ENCODE measurements at places on chromosomes 2 and 18.

- no peak for DNase-seq
These were observed 29.8 kb upstream of the MAL start for GRCh38 chr2:94995553-94996304.

DNA sequence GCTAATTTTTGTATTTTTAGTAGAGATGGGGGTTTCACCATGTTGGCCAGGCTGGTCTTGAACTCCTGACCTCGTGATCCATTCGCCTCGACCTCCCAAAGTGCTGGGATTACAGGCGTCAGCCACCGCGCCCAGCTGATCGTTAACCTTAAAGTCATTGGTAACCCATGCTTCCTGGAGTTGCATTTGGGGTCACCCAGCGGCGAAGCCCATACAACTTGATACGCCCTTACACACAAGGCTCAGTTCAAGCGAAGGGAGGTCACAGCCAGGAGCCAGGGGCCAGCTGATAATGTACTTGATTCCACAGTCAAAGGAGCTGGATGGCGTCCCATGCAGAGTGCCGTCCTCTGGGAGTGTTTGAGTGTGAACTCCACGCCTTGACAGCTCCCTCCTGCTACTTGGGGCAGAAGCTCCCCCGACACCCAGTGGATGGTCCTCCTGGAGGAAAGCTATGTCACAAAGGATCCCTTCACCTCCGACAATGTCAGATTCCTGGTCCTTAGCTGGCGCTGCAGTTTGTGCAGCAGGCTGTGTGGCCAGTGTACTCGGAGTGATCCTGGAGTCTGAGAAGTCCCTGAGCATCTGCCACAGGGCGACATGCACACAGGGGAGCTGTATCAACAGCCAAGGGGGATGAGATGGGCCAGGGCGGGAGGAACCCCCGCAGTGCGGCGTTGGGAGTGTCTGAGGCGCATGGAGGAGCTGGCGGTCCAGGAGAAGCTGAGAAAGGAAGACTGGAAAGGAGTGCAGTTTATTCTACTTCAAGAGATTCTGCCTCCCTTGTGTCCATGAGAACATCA is 7.9 kb downstream of the CLHC1 start:
- no peak for DNase-seq

GRCh38 chr2:227179988-227180685 is 15.7 kb downstream of the COL4A3 start:
- DNase-seq: no peak

GRCh38 chr2:74024216-74024615 is 39.5 kb downstream of the TET3 start:
- no peak for DNase-seq

DNA sequence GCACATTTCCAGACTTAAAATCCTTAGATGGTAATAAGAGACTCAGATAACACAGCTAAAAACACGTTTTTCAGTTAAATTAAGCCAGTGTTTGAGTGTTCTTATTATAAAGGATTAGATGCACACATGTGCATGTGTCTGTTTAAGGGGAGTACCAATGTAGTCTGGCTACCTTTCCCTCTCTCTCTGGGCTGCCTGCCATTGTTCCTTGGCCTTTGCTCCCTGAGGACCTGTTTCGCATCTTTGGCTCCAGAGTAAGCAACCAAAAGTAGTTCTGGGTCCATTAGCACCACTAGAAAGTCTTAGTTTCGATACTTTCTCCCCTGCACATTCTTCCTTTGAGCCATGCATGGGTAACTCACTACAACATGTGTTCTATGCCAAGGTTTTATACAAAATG is 228.3 kb downstream of the TPGS2 start:
- DNase-seq: no peak

GRCh38 chr2:235666213-235666781 is 172.5 kb downstream of the AGAP1 start:
- DNase-seq: peak; percentile 96

GRCh38 chr2:99803846-99804245 is 314.0 kb upstream of the REV1 start:
- no peak for DNase-seq

DNA sequence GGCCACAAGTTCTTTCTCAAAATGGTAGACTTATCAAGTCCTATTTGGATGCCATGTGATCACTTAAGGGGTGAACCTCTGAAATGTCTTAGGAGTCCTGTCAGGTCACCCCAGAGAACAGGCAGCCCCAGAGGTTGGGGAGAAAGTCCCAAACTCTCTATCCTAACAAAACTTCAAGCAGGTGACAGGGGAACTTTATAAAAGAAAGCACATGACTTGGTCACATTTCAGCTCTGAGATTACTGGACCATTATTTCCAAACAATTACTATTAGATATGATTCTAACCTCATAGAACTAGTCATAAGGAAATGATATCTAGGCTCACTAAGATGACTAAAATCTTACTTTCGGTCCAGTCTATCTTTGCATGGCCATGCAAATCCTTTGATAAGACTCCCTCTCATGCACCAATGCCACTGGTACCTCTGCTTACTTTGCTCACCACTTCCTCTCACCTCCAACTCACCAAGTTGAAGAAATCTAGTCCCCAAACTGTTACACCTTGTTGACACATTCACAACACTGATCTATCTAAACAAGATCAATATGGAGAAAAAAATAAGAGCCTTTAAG is 107.0 kb downstream of the GALNT14 start:
- DNase-seq: no peak

DNA sequence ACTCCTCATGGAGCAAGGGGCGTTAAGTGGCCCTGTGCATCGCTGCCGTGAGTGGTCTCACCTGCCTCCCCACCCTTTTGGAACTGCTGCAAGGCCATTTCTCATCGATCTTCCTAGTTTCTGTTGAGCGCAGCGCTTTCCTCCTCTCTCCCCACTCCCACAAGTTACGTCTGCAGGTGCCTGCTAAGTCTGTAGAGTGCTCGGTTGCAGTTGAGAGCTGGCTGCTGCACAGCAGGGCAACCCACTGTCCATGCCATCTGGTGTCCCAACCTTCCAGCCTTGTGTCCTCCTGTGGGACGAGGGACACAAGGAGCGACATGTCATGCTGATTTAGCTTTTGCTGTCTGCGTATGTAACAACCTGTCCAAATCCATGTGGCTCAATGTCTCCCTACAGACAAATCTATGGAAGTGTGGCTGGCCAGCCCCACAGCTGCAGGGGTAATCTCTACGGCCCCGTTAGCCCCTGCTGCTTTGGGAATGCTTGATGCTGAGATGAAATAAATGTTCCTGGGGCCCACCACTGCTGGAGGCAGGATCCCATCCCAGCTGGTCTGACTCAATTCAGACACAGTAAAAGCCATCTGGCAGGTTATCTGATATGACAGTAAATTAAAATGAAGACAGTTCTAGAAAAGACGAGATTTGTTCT is 68.1 kb upstream of the TCF7L1 start:
- no peak for DNase-seq

- DNase-seq: no peak
These were observed 5.1 kb upstream of the SPAG16 start for GRCh38 chr2:213279116-213279620.

- peak; percentile 2 for DNase-seq
These were observed 678.8 kb downstream of the DCC start for GRCh38 chr18:53018791-53019190.
